ENCODE measurements at places on chromosomes 1 and 21.

DNA sequence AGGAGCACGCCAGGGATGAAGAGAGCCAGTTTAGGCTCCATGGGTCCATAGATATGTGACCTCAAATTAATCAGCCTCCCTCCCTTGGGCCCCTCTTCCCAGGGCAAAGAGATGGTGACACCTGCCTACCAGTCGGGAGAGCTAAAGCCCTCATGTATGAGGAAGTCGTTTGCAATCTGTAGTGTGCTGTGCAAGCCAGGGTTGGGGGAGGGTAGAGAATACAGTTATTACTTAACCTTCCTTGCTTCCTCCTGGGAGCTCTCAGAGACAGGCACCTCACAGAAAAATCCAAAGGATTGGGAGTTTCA, 4.0 kb downstream of the PGLYRP4 start:
- no peak for DNase-seq

- DNase-seq, result no peak
Measured at GRCh38 chr1:100710906-100711682, 8.4 kb upstream of the VCAM1 start.

GRCh38 chr1:93770640-93771039, 89.0 kb upstream of the BCAR3 start:
- no peak for DNase-seq

DNA sequence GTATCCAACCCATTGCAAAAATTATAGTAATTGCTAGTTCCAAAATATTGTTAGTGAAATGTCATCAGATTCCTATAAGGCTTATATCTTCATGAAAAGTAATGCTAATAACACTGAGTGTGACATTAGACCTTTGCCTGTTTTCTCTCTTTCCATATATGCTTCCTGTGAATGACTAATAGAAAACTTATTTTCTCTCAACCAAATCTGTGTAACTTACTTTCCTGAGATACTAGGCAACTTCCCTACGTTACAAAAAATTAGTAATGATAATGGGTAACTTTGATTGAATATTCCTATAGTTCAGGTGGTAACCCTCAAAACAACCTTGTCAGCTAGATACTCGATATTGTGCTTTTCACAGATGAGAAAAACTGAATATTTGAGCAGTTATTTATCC, 124.2 kb upstream of the HNRNPU start:
- DNase-seq, result no peak

DNA sequence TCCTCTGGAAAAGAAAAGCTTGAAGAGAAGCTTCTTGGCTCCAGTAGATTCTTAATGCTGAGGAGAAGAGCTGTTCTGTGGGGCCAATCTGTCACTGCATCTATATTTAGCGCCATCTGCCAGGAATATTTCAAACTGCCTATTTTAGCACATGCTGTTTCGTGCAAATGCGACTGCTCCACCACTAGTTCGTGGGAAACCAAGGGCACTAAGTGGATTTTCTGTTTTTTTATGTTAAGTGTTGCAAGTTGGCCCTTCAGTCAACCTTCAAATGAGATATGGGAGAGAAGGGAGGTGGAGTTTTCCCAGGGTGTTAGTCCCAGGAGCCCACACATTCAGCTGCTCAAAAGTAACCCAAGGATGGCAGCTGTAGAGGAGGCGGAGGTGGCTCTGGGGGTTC, 91.9 kb downstream of the TSEN15 start:
- DNase-seq, result no peak

GRCh38 chr21:36210779-36211659, 54.4 kb downstream of the DOP1B start:
- DNase-seq, result no peak

DNA sequence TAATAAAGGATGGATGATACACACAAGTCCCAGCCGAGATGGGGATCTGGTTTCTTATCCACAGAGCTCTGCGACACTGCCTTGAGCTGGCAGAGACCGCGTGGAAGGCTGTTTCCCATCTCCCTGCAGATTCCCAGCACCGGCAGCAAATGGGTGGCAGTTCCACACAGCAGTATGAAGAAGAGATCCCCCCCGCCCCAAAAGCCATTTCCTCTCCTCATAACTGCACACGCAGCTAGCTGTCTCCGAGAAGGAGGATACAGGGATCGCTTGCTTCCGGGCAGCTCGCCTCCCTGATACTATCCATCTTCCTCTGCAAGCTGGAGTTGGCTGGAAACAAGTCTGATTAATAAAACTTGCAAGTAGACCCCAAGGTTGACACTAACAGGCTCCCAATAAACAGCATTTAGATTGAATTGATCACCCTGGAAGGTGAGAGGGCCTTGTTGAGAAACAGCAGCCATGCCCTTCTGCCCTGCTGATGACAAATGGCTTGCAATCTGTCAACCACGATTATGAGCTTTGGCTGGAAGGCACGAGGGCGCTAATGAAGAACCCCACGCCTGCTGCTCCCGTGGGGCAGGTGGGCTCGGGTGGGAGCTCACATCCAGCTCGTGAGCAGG, 642.3 kb downstream of the AJAP1 start:
- DNase-seq, result no peak

- no peak for DNase-seq
Measured at GRCh38 chr1:213067352-213067751, 16.3 kb downstream of the RPS6KC1 start.

DNA sequence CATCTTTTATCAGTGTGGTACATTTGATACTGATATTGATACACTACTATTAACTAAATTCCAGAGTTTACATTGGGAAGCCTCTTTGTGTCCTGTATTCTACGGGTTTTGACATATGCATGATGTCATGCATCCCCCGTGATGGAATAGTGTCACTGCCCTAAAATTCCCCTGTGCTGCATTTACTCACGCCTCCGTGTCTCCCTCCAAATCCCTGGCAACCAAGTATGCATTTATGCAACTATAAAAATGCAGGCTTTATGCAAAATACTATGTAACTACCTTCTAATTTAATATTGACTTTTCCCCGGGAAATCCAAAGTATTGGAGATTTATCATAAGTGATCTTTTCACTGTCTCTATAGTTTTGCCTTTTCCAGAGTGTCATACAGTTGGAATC, 453.7 kb upstream of the RUNX1 start:
- DNase-seq, result no peak

- DNase-seq, result no peak
Measured at GRCh38 chr1:43101061-43101460, 71.0 kb downstream of the EBNA1BP2 start.

DNA sequence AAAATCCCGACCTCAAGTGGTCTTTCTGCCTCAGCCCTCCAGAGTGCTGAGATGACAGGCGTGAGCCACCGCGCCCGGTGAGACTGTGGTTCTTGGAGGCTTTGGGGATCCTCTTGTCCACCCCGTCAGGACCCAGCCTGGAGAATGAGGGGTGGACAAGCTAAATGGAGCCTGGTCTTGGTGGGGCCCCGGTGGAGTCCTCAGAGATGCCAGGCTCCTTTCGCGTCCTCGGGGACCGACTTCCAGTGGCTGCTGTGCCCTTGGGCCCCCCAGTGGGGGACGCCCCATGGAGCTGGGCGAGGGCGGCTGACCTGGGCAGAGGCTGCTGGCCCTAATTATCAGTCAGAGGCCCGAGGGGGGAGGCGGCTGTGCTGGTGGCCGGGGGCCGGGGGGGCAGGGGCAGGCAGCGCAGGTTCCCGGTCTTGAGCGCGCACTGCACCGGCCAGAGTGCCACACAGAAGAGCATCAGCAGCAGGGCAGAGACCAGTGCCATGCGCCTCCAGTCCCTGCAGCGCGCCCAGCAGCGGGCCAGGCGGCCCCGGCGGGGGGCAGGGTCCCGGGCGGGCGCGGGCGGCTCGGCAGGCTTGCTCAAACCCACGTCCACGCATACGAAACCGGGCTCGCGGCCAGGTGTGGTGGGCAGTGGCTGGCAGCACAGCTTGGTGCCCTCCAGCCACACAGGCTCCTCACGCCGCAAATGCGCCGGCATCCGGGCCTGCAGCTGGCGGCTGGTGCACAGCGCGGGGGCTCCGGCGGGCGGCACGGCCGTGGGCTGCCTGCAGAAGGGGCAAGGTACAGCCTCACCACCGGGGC, 2.4 kb downstream of the RNF223 start:
- DNase-seq, result no peak

GRCh38 chr1:1061682-1062345, 12.3 kb downstream of the RNF223 start:
- DNase-seq, result no peak

DNA sequence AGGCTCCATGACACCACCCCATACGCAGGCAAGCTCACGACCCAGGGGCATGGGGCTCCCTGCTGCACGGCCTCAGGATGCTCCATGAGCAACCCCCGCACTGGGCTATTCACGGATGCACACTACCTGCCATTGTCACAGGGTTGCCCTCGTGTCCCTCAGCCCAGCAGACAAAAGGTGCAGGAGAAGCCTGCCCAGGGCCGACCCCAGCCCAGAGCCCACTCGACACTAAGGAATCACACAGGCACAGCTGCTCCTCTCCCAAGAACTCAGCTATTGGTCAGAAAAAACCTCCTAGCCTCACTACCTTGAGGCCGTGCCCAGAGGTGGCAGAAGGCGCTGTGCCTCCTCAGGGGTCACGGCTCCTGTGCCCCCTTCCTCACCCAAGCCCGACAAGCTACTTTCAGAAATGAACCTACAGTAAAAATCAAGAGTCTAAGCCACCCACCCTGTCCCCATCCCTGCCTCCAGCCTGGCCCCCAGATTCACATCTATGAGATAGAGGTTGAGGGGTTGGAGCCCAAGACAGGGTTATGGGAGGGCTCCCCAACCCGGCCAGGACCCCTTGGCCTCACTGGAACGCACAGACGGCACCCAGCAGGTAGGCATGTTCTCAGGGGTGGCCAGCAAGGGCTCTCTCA, 6.4 kb upstream of the SPATC1L start:
- no peak for DNase-seq

DNA sequence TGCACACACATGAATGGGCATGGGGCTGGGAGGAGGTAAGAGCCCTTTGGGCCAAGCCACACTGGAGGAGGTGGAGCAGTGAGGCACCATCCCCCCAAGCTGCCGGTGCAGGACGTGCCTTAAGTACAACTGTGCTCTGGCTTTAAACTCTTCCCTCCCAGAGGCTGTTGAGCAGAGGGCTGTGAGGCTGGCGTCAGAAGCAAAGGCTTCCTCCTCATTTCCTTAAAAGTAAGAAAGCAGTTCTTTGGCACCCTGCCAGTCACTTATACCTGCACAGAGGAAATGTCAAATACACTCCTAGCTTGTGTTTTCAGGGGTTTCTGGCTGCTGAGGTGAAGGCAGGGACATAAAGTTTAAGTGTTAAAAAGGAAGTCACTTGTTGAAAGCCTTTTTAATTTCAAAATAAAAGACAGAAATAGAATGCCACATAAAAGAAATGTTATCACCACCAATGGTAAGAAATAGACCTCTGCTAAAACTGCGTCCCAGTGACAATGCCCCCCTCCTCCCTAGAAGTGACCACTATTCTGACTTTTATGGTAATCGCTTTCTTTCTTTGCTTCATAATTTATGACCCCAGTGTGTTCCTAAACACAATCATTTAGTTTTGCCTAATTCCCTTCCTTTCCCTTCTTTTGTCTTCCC, 33.0 kb downstream of the LAMC2 start:
- no peak for DNase-seq

DNA sequence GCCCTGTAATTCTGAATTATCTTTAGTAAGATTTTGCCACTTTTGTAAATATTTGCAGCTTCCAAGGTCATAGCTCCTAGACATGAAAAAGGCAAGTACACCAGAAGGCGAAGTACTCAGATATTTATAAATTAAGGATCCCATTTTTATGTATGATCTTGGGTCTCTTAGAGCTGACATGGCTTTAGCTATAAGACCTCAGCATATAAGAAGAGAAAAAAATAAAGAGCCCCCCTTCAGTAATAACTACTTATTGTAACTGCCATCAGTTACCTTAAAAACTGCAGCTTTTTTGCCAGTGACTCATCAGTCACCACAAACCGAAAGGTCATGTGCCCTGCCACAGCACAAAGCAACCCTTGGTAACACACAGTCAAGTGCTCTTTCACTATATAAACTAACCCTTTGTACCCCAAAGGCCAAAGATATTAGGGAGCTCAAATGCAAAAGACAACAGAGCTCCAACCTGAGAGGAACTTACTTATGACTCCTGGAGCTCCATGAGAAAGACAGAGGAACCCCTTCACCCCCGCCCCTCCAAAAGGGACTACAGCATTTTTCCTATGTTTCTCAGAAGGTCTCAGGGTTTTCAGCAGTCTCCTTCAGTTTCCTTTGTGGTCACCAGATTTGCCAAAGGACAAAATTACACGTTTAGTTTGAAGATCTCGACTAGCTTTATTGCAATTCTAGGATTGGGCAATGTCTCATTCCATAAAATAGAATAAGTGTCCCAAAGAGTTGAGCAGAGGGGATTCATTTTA, 219.8 kb upstream of the DUSP10 start:
- peak; percentile 19 for DNase-seq

DNA sequence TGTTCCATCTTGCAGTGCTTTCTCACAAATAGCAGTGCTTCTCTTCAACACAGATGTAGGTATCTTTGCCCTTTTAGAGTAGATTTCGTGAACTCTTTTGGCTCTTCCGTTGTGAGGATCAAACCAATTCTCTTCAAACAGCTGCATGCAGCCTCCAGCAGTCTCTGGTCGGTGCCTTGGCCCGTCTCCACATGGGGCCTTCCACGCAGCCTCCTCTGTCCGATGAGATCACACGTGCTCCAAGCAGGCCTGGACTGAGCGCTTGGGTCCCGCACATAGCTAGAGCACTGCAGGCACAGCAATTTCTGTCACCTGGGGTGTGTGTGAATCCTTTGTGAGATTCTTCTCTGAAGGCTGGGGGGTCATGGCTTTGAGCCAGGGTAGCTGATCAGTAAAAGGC, 82.8 kb upstream of the KCNE2 start:
- DNase-seq, result no peak

GRCh38 chr1:222285526-222285925, 262.4 kb downstream of the HHIPL2 start:
- no peak for DNase-seq

- DNase-seq, result no peak
Measured at GRCh38 chr1:31306278-31306677, 9.4 kb downstream of the ZCCHC17 start.

- peak; percentile 1 for DNase-seq
Measured at GRCh38 chr1:208988811-208989222, 594.7 kb upstream of the CAMK1G start.

DNA sequence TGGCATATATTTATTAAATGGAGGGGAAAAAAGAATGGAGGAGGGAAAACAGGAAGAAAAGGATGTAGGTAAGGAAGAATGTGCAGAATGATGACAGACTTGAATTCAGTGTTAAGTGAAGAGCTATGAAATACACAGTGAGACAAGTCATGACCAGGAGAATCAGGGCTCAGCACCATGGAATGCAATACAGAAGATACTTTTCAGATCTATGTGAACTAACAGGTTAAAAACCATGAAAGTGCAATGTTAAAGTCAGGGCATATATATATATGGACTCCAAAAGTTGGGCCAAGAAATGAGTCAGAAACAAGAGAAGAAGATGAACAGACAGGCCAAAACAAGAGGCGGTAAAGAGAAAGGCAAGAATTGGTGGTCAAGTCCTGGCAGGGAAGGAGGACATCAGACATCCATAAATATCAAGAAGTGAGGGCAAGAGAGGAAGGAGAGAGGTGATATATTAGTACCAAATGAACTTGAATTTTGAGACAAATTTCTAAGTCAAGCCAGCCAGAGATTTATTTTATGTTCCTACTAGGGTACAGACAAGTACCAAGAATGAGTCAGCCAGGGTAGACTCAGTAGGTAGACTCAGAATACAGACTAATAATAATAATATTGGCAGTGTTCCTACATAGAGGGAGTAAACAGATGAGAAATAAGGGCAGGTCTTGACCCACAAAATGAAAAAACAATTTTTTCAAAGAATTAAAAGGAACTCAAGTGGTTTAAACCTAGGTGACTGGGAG, 39.5 kb upstream of the MCOLN3 start:
- no peak for DNase-seq
